Fibroblast of skin of scalp (primary cell): ENCODE measurements at places on chromosomes 4 and X.

DNA sequence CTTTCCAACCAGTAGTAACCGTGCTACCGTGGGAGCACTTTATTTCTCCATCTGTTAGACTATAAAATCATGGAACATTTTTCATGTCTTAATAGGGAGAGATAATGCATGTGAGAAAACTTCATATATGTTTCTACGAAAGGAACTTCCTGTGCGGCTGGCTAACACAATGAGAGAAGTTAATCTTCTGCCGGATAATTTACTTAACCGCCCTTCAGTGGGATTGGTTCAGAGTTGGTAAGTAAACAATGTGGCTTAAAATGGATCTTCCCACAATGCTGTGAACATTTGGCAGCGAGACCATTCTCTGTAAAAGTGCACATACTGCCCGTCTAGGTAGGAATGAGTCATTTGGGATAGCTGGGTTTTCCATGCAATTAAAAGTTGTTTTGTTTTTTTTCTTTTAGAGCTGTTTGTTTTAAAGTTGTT lies 29.6 kb downstream of the PDK3 start:
- DNase-seq: peak; percentile 64

DNA sequence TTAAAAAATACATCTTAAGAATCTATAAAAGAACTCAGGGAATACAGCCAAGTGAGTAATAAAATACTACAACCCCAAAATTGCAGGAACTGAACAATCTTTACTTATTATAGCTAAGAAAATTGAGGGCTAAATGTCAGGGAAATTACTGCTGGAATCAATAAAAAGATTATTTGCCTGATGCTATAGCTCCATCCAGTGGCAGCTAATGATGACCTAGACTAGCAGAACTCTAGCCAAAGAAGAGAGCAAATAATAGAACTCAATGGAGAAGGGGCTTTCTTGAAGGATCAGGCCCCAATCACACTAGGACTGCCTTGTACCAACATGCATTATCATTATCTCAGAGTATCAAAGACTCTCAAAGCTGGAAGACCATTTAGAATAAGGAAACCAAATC lies 85.0 kb upstream of the FAM241A start:
- peak; percentile 29 for DNase-seq

GRCh38 chr4:18398661-18399060 lies 377.1 kb upstream of the LCORL start:
- DNase-seq: no peak

GRCh38 chr4:77734928-77735327 lies 84.2 kb downstream of the CNOT6L start:
- DNase-seq: peak; percentile 52

DNA sequence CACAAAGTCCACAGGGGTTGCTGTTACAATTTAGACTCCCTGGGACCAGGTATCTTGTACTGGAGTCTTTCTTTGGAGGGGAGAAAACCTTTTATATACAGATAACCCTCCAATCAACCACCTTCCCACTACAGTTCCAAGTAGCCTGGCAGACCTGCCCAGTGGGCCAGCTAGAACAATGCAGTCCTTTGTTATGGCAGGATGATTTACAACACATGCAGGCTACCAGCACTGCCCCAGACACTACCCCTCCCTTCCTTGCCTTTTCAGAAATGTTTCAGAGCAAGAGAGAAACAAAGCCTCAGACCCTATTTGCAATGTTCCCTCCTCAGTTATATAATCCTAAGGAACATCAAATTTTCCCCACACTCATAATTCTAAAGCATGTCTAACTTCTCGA lies 11.1 kb downstream of the RASL11B start:
- DNase-seq: no peak

- DNase-seq: no peak
Measured at GRCh38 chr4:173094739-173095421, 73.7 kb upstream of the GALNT7 start.

DNA sequence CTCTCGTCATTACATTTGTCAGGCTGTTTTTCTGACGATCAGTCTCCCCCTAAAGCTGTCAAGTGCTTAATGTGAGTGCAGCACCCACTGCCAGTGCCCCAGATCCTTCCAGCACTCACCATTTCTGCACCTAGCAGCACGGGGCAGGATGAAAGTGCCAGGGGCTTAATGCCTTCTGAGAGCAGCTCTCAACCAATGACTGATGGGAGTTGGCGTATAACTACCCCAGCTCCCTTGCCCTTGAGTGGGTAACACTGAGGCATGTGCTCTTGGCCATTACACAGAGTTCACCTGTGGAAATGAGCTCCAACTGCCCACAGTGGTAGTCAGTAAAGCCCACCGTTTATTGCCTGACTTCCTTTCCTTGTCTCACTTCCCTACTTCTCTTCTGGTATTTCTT lies 226.2 kb upstream of the BCOR start:
- DNase-seq: no peak

GRCh38 chrX:56796641-56797395 lies 67.8 kb downstream of the NBDY start:
- no peak for DNase-seq

- no peak for DNase-seq
Measured at GRCh38 chr4:31617667-31618066, 897.5 kb downstream of the PCDH7 start.

GRCh38 chr4:48798117-48798516 lies 18.0 kb upstream of the FRYL start:
- no peak for DNase-seq

GRCh38 chr4:6250235-6250983 lies 19.2 kb upstream of the WFS1 start:
- DNase-seq: peak; percentile 61

DNA sequence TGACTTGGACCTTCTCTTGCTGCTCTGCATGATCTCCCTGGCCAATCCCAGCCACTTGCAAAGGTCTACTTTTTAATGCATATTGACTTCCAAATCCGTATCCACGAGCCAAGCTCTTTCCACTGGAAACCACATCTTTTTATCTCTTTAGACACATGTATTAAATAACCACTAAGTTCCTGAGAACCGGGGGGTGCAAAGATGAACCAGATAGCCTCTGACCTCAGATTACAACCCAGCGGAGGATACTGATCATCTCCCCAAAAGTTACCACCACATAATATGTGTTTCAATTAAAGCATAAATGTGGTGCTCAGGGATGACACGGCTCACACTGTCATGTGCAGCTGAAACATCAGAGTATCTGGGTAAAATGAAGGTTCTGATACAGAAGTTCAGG lies 40.4 kb upstream of the FAM9B start:
- DNase-seq: no peak

GRCh38 chr4:57672846-57673433 lies 562.8 kb upstream of the IGFBP7 start:
- no peak for DNase-seq

DNA sequence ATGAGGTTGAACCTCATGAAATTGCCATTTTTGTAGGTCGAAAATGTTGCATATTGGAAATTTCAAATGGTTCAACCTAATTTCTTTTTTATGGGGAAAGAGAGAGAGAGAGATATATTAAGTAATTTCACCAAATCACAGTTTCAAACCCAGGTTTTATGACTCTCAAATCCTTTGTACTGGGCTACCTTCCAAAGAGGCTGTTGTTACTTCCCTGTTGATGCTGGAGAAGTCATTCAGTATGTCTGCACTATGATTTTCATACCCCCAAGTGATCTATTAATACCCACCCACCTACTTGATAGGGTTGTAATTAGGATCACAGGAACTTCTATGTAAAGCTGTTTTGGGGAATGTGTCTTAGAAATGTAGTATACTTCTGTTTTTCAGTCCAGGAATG lies 109.9 kb downstream of the ZNF330 start:
- no peak for DNase-seq

DNA sequence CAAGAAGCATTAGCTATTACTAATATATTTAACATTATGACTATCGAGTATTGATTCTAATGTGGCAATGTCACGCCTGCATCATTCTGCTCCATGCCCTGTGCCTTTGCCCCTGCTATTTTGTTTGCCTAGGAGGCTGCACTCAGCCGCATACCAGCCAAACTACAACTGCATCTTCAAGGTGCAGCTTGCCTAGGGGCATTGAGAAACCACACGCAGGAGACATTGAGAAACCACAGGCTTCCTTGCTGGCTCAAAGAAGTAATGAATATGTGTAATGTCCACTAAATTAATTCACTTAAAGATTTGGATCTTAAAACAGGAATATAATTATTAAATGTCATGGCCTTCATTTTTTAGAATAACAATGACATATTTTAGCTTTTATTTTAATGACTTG lies 683.6 kb upstream of the TENM3 start:
- no peak for DNase-seq

DNA sequence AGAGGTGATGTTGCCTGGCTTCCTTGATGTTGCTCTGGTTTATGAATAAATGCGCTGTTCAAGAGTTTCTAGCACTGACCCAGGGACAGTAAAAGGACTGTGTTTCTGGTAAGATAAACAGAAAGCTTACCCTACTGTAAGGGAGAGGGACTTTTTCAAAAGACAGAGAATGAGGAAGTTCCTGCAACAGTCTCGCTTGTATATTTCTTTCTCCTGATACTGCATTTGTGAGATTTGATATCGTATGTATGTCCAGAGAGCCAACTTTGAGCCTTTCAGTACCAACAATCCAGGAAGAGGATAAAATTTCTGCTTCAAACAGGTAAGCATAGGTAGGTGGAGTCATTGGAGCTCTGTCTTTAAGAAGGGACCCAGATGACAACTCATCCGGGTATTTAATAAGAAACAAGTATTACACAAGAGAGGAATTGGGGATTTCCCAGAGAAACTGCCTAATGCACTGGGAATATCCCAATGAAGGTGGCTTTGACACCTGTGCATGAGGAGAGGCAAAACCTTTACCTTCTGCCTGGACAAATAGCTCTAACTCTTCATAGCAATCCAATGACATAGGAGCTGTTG lies 773 bp downstream of the DAPP1 start:
- DNase-seq: no peak

GRCh38 chrX:16278927-16279326 lies 111.6 kb downstream of the MAGEB17 start:
- no peak for DNase-seq

DNA sequence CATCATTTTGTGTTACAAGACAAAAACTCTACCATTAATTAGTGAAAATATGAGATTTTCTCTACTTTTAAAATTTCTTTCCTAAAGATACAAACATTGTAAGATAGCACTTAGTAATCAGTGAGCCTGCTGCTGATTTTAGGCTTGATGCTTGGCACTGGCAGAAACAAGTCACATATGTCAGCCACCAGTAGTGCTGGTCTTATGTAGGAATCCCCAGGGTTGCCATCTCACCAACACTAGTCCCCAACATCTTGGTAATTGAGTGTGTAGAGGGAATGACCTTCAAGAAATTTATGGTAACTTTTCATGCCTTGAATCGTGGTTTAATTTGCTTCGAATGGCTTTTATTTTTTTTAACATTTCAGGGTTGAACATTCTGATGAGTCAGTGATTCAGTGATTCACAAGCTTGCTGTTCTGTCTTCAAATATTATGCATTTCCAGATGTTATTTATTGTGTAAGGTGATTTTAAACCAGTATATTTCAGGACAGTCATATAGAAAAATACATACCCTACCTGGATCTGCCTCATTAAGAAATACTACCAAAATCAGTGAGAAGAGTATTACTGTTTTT lies 11.9 kb downstream of the EXOC1 start:
- DNase-seq: peak; percentile 66

DNA sequence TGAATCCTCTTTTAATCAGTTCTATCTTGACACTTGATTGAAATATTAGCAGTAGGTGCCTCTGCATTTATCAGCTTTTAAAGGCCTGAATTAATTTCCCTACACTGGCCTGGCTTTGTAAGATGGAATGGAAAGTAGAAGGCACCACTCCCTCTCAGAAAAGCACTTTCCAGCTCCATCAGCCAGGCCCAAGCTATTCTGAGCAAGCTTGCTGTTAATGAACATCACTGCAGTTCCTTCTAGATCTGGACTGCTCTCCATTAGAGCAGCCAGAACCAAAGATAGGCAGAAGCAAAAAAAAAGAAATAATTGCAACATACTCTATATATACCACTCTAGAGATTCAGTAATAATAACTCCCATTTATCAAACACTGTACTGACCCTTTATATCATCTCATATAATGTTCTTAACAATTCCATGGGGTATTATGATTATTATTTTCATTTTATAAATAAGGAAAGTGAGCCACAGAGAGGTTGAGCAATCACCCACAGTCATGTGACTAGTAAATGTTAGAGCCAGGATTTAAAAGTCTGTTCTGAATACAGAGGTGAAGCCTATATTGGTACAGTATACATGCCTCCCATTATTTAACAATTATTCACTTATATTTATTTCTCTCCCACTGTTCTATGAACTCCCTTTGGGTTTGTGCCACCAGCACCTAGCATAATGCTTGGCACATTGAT lies 39.4 kb upstream of the GPC3 start:
- DNase-seq: no peak

DNA sequence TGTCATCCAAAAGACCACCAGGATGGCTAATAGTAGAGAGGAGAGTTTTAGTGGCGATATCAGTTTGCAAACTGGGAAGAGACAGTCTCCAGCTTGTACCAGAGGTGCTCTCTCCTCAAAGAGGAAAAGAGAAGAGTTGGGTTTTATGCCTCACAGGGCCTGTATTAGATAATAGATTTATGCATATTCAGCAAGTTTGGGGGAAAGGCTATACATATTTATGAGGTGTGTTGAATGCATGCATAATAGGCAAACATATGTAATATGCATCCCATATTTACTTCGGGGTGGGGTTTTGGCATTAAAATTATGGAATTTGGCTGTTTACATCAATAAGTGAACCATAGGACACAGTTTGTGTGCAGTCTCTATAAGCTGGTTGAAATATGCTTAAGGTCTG lies 22.8 kb upstream of the ADGRL3 start:
- no peak for DNase-seq

DNA sequence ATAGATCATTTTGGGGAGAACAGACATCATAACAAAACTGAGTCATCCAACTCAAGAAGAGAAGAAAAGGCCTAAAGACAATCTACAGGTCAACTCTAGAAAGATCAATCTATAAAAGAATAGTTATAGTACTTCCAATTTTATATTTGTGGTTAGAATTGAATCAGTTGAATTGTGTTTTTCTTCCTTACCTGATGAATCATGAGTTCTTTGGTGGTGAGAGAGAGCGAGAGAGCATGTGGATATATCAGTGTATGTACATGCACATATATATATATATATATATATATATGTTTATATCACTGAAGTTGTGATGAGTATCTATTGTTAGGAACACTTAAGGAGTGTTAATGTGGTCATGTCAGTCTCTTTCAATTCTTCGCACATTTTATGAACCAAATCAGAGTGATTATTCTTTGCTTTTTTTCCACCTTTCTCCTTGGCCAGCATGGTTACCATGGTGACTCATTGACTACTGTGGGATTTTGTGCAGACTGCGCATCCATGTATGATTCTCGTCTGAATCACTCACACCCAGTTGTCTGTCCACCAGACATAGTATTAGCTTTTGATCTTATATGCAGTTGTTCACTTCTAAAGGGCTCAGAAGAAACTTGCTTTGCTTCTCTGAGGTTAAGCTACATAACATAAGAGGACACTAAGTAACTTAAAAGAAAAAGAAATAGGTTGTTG lies 90.4 kb upstream of the RAB40AL start:
- DNase-seq: peak; percentile 43
